ENCODE measurements at places on chromosomes 16 and 17. TPM values are rescaled to one million over a fixed set of nuclear protein-coding genes. Genes with fewer than 3 reads are reported as not detected.

DNA sequence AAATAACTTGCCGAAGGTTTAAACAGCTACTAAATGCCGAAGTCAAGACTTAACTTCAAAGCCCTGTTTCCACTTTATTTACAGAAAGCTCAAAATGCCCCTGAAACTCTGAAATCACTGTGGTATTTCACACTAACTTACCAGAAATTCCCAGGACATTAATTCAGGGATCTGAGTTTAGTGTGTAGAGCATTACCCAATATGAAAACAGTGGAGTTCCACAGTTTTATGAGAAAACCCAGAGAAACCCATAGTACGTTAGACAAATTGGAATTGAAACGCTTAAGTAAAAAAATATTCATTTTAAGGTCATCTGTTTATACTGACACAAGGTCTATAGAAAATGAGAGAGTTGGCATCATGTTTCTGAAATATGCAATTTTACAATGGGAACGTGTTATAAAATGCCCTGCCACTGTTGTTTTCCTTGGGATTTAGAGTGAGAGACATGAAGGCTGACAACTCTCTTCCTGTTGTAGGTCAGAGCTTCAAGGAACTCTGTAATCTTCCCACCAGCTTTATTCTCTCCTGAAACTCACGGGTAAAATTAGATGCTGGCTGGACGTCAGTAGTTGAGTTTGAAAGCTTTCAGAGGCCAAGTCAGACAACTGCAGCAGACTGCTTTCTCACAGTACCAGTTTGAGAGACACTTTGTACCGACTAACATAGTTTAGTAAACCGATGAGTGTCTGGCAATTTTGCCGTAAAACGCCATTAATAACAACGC is 139.4 kb upstream of the TBX2 start:
- no peaks in the 10 kb centered on the region for H3K27me3 ChIP-seq
- no peaks in the 10 kb centered on the region for H3K36me3 ChIP-seq
- peak overlapping the region; percentile 63 for H3K27ac ChIP-seq
- H3K4me1 ChIP-seq = peaks cover 11% of the 10 kb centered on the region

DNA sequence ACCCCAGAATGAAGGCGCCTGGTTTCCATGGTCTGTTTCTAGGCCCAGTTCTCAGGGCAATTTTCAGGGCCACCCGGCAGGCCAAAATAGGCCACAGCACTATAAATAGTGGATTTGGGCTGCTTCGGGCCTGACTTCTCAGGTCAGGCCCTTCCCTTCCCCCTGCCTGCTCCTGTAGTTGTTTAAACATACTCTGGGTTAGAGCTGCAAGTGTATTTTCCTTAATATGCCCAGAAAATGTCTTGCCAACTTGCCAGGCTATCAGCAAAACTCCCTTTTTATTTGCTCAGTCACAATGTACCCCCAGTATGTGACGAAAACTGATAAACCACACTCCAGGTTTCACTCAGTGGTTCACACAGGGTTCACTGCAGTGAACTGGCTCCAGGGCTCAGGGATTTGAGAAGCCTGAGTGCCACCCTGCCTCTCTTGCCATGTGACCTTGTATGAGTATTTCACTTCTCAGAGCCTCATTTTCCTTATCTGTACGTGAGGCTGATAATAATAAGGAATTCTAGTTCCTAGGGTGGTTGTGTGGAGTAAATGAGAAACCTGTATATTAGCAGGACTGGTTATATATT is 76.5 kb downstream of the GPRC5B start:
- H3K27me3 ChIP-seq = no peaks in the 10 kb centered on the region
- H3K4me1 ChIP-seq = peaks cover 13% of the 10 kb centered on the region
- no peak overlapping the region for H3K27ac ChIP-seq
- no peak overlapping the region for H3K4me3 ChIP-seq
- H3K36me3 ChIP-seq = no peaks in the 10 kb centered on the region
- no peak for DNase-seq

DNA sequence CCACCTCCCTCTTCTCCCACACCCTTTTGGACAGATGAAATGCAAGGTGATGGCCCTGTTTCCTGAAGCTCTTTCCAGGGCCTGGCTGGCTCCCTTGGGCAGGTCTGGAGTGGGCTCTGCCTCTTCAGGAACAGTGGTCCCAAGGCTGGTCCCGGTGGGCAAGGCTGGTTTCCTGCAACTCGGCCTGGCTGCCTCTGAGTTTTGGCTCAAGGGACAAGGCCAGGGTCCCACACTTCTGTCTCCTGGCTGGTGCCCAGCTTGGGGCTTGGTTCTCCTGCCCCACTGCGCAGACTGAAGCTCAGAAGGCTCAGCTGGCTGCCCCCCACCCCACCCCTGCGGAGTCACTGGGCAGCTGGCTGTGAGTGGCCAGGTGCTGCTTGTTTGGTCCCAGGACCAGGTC is 3.8 kb upstream of the ACTG1 start:
- peaks cover 8% of the 10 kb centered on the region for H3K36me3 ChIP-seq
- peak overlapping the region; percentile 99 for H3K27ac ChIP-seq
- peaks cover 34% of the 10 kb centered on the region for H3K4me1 ChIP-seq

GRCh38 chr17:66667491-66668030 is 167.4 kb upstream of the CACNG5 start:
- H3K4me3 ChIP-seq = no peak overlapping the region
- H3K27ac ChIP-seq = no peak overlapping the region
- H3K4me1 ChIP-seq = no peaks in the 10 kb centered on the region
- DNase-seq = no peak
- H3K27me3 ChIP-seq = no peaks in the 10 kb centered on the region

- no peak overlapping the region for H3K4me3 ChIP-seq
- no peaks in the 10 kb centered on the region for H3K27me3 ChIP-seq
- H3K27ac ChIP-seq = peak overlapping the region; percentile 12
- H3K4me1 ChIP-seq = peaks cover 66% of the 10 kb centered on the region
- no peaks in the 10 kb centered on the region for H3K36me3 ChIP-seq
Measured at GRCh38 chr16:85197611-85198566, 85.6 kb upstream of the CIBAR2 start.

DNA sequence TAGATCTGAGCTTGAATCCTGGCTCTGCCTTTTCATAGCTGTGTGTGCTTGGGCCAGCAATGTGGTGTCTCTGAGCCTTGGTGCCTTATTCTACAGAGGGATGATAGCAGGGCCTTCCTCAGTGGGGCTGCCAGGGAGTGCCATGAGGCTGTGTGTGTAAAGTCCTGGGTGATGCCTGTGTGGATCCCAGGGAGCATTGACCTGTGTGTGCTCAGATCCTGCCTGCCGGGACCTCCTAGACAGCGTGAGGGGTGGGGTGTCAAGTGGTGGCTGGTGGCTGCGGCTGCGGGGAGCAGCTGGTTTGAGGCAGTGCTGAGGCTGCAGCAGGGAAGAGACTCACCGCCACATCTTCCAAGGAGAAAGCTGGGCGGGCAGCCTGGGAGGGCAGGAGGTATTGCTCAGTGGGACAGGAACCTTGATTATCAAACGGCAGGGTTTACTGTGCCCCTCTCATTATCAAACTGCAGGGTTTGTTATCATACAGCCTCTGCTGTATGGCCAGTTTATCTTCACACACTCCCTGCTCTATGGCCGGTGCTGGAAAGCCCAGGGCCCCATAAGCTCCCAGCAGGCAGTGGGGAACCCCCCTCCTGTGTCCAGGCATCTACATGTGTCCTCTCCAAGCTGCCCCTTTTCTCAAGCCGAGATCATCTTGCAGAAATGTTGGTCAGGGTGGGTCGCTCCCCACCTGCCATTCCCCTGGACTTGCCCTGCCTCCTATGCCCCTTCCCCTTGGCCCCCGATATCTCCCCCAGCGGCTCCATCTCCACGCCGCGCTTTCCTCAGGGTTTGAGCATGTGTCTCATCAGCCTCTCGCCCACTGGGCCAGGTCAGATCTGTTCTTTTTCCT is 3.1 kb upstream of the ADCY7 start:
- H3K4me3 ChIP-seq = no peak overlapping the region
- no peak for DNase-seq
- peaks cover 6% of the 10 kb centered on the region for H3K27me3 ChIP-seq
- H3K27ac ChIP-seq = no peak overlapping the region
- peaks cover 24% of the 10 kb centered on the region for H3K4me1 ChIP-seq
- H3K36me3 ChIP-seq = no peaks in the 10 kb centered on the region

GRCh38 chr16:57132470-57132869 is 40.1 kb downstream of the CPNE2 start:
- no peaks in the 10 kb centered on the region for H3K4me1 ChIP-seq
- no peaks in the 10 kb centered on the region for H3K27me3 ChIP-seq
- H3K4me3 ChIP-seq = no peak overlapping the region
- DNase-seq = no peak

GRCh38 chr17:58084317-58084981 is 1.2 kb downstream of the DYNLL2 start:
- H3K27ac ChIP-seq = peak overlapping the region; percentile 48
- H3K4me1 ChIP-seq = peaks cover 13% of the 10 kb centered on the region
- peaks cover 6% of the 10 kb centered on the region for H3K27me3 ChIP-seq
- peaks cover 25% of the 10 kb centered on the region for H3K36me3 ChIP-seq
- H3K4me3 ChIP-seq = peak overlapping the region; percentile 74
- no peak for DNase-seq

GRCh38 chr17:77247048-77247541 is 106.3 kb downstream of the SEC14L1 start:
- peak; percentile 59 for DNase-seq
- peak overlapping the region; percentile 50 for H3K27ac ChIP-seq
- peak overlapping the region; percentile 59 for H3K4me3 ChIP-seq
- H3K4me1 ChIP-seq = peaks cover 4% of the 10 kb centered on the region
- H3K36me3 ChIP-seq = no peaks in the 10 kb centered on the region
- no peaks in the 10 kb centered on the region for H3K27me3 ChIP-seq

GRCh38 chr17:15470536-15470935 is 3.1 kb upstream of the CDRT4 start:
- no peaks in the 10 kb centered on the region for H3K4me1 ChIP-seq
- no peaks in the 10 kb centered on the region for H3K27me3 ChIP-seq
- no peak for DNase-seq
- no peaks in the 10 kb centered on the region for H3K36me3 ChIP-seq
- H3K27ac ChIP-seq = no peak overlapping the region
- no peak overlapping the region for H3K4me3 ChIP-seq

DNA sequence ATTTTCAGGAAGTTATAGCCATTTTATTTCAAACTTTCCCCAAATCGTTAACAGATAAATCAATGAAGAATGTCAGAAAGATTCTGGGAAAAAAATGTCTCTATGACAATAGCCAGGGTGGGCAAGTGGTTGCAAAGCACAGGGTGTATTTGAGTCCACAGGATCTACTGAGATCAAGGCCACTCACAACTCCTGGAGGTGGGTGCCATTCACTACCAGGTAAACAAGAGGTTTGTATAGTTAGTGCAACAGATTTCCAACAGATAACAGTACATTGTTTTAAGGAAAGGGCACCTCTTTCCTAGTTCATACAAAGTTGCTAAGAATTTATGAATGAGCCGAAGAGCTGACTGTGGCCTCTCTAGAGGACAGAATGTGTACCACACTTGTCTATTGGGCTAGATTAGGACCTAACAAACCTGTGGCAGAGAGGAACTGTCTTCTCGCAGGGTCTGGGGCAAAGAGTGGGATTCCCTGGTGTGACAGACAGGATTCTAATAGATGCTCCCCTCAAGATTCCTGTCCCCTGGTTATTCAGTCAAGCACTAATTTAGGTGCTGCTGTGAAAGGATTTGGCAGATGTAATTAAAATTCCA is 52.0 kb upstream of the ZNF629 start:
- no peaks in the 10 kb centered on the region for H3K27me3 ChIP-seq
- peaks cover under 1% of the 10 kb centered on the region for H3K36me3 ChIP-seq
- no peaks in the 10 kb centered on the region for H3K4me1 ChIP-seq
- H3K27ac ChIP-seq = no peak overlapping the region
- no peak overlapping the region for H3K4me3 ChIP-seq
- no peak for DNase-seq

DNA sequence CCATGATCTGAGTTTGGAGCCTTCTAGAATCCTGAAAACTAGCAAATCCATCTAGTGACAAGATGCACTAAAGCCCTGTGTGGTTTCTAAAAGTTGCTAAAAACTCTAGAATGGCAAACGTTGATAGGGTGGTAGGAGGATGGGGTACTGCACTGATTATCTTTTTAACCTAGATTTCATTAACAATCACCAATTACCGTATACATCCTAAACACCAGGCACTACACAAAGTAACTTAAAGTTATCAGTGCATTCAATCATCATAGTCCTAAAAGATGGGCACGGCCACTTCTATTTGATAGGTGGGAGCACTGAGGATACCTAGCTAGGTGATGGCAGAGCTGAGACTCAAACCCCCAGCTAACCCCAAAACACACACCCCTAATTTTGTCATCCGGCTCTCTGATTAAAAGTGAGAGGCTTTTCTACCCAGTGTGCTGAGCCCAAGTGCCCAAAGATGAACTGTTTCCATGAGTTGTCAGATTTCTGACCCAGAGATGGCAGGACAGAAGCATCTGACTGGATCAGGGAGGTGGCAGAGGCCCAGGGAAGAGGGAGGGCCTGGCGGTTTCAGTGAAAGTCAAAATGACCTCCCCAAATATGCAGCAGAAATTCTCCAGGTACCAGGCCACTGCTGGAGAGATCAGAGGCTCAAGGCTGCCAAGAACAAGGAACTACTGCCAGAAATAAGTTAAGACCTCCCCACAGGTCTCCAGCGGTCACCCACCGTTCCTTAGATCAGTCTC is 396.8 kb downstream of the SOX9 start:
- H3K4me1 ChIP-seq = peaks cover 16% of the 10 kb centered on the region
- no peaks in the 10 kb centered on the region for H3K36me3 ChIP-seq
- H3K4me3 ChIP-seq = no peak overlapping the region
- no peak for DNase-seq
- H3K27ac ChIP-seq = no peak overlapping the region
- H3K27me3 ChIP-seq = no peaks in the 10 kb centered on the region

DNA sequence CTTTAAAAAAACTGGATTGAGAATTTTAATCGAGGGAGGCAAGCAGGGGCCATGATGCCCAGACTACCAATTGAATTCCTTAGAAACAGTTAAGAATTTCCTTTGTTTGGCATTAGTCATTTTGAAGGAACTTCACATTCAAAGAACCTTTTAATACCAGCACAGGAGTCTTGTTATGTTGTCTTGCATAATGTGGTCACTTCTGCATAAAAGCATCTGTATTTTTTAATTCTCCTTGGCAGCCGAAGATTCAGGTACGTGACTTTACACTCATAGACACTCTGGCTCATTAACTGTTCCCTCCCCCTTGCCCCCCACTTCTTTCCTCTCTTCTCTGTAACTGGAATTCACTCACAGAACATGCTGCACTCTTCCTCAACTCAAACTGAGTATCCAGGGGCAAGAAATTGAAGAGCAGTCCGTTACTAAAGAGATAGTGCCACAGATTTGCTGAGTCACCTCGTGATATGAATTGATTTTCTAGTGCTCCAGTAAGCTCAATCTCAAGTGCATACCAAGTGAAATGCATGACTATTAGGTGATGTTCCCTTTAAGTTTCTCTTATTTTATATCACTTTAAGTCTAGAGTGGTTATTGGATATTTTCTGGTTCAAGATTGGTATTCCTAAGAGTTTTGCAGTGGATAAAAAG is 572.2 kb upstream of the SOX9 start:
- DNase-seq = peak; percentile 11
- peaks cover 6% of the 10 kb centered on the region for H3K4me1 ChIP-seq
- H3K27me3 ChIP-seq = no peaks in the 10 kb centered on the region
- H3K36me3 ChIP-seq = no peaks in the 10 kb centered on the region

- DNase-seq = no peak
- H3K4me1 ChIP-seq = no peaks in the 10 kb centered on the region
- no peaks in the 10 kb centered on the region for H3K27me3 ChIP-seq
- no peak overlapping the region for H3K4me3 ChIP-seq
Measured at GRCh38 chr17:77297693-77298666, 157.2 kb downstream of the SEC14L1 start.

Gene GRIN2A
- under 0.01 TPM for total RNA-seq

Gene CA7
- total RNA-seq = not detected

Gene PLD6
- total RNA-seq = 1.1 TPM

Gene ATAD5
- 2.8 TPM for total RNA-seq

Gene PERCC1
- not detected for total RNA-seq

Gene C17orf100
- 0.28 TPM for total RNA-seq

Gene PLA2G15
- total RNA-seq = 19.5 TPM

Gene INPP5K
- total RNA-seq = 16.4 TPM

Gene CASKIN1
- total RNA-seq = not detected
